ENCODE measurements at places on chromosomes 3 and 15. TPM values are rescaled to one million over a fixed set of nuclear protein-coding genes. Genes with fewer than 3 reads are reported as not detected.

Gene SPATA12
- total RNA-seq: not detected

Gene ATRIP
- total RNA-seq: 13.8 TPM

Gene GOLGA6L24
- not detected for total RNA-seq

Gene THAP10
- total RNA-seq: 2.7 TPM

Gene TOP2B
- 88.1 TPM for total RNA-seq

Gene AMOTL2
- total RNA-seq: 60.6 TPM

Gene ARGFX
- not detected for total RNA-seq

GRCh38 chr15:77104155-77104554 lies 33.2 kb upstream of the TSPAN3 start:
- H3K27ac ChIP-seq: no peak overlapping the region
- H3K36me3 ChIP-seq: no peaks in the 10 kb centered on the region
- H3K4me3 ChIP-seq: no peak overlapping the region
- H3K4me1 ChIP-seq: peaks cover 24% of the 10 kb centered on the region

DNA sequence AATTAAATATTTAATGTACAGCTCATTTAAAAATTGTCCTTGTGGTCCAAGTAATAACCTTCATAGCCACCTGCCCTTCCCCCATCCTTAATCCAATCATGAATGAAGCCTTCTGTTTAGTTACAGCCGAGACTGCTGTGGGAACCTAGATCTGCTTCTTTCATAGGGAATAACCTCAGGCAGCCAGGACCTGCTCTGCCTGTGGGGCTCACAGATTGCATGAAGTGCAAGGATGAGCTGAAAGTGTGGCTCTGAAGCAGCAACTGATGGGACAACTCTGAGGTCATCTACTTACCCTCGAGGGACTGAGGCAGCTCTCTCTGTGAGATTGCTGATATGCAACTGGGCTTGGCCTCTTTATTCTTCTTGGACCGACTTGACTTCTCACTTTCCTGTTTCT lies 169.8 kb downstream of the POTEB3 start:
- no peak overlapping the region for H3K27ac ChIP-seq
- no peaks in the 10 kb centered on the region for H3K27me3 ChIP-seq
- H3K36me3 ChIP-seq: no peaks in the 10 kb centered on the region
- no peak overlapping the region for H3K4me3 ChIP-seq

GRCh38 chr3:177137774-177138705 lies 59.2 kb downstream of the TBL1XR1 start:
- H3K27ac ChIP-seq: no peak overlapping the region
- no peaks in the 10 kb centered on the region for H3K27me3 ChIP-seq
- no peak overlapping the region for H3K4me3 ChIP-seq
- no peaks in the 10 kb centered on the region for H3K36me3 ChIP-seq

- no peaks in the 10 kb centered on the region for H3K4me1 ChIP-seq
- no peak for DNase-seq
- no peak overlapping the region for H3K4me3 ChIP-seq
- no peaks in the 10 kb centered on the region for H3K36me3 ChIP-seq
Measured at GRCh38 chr3:41304593-41304992, 105.3 kb downstream of the CTNNB1 start.

DNA sequence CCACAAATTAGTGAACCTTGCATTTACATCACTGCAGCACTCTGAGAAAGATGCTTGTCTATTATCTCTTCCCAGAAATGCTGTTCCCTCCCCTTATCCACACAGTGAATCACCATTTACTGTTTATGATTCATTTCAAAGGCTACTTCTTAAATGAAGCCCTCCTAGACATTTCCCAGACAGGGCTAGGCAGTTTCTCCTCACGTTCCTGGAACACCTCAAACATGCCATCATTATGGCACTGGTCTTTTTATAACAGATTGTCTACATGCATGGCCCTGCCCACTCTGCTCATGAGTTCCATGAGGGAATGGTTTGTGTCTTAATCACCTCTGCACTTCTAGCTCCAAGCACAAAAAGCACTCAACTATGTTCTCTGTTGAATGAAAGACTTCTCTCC lies 32.2 kb upstream of the TM2D3 start:
- H3K27me3 ChIP-seq: no peaks in the 10 kb centered on the region
- no peak overlapping the region for H3K27ac ChIP-seq
- H3K4me1 ChIP-seq: no peaks in the 10 kb centered on the region
- DNase-seq: no peak
- H3K4me3 ChIP-seq: no peak overlapping the region

- no peaks in the 10 kb centered on the region for H3K36me3 ChIP-seq
- peaks cover 38% of the 10 kb centered on the region for H3K4me1 ChIP-seq
Measured at GRCh38 chr15:62440362-62441105, 275.4 kb upstream of the C2CD4B start.

GRCh38 chr15:70087708-70088352 lies 9.9 kb downstream of the TLE3 start:
- no peak overlapping the region for H3K4me3 ChIP-seq
- H3K27me3 ChIP-seq: no peaks in the 10 kb centered on the region
- H3K4me1 ChIP-seq: peaks cover 56% of the 10 kb centered on the region

DNA sequence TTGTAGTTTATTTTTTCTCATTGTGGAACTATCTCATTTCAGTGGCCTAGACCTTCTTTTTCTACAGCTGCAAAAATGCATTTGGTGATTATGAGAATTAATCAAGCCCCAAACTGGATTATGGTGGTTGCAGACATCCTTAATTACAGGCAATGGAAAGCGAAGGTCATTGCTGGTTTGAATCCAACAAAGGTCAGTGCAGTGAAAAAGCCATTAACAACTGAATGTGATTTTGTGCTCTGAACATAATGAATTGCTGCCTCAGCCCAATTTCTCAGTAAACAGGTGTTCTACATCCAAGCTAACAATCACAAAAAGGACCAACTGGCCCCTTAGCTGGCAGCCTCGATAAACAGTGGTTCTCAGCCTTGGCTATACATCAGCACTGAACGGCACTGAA lies 260.1 kb upstream of the DPPA4 start:
- H3K4me3 ChIP-seq: no peak overlapping the region
- no peaks in the 10 kb centered on the region for H3K27me3 ChIP-seq
- no peaks in the 10 kb centered on the region for H3K36me3 ChIP-seq

GRCh38 chr3:50304601-50305000 lies 1.2 kb upstream of the HYAL1 start:
- no peak for DNase-seq
- no peak overlapping the region for H3K27ac ChIP-seq
- no peaks in the 10 kb centered on the region for H3K36me3 ChIP-seq
- H3K4me1 ChIP-seq: peaks cover 40% of the 10 kb centered on the region

DNA sequence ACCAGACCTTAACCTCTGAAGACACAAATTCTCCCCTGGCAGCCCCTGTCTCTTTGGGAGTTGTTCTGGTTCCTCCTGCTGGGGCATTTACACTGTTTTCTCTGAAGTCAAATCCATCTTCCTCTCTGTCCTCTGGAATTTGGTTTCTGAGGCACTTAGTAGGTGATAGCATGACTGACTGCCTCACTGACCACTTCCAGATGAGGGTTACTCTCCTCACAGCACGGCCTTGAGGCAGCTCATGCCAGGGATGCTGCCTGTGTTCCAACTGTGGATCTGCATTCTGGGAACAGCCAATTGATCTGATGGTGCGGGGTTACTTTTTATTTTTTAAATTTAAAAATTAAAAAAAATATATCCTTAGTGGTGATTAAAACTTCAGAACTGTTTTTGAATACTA lies 140.9 kb upstream of the ROPN1 start:
- H3K27ac ChIP-seq: no peak overlapping the region
- H3K4me3 ChIP-seq: no peak overlapping the region
- DNase-seq: no peak
- no peaks in the 10 kb centered on the region for H3K4me1 ChIP-seq
- no peaks in the 10 kb centered on the region for H3K27me3 ChIP-seq

- no peak overlapping the region for H3K4me3 ChIP-seq
- peaks cover 70% of the 10 kb centered on the region for H3K4me1 ChIP-seq
- H3K27ac ChIP-seq: no peak overlapping the region
- H3K27me3 ChIP-seq: no peaks in the 10 kb centered on the region
- H3K36me3 ChIP-seq: no peaks in the 10 kb centered on the region
Measured at GRCh38 chr3:125143982-125144652, 68.4 kb downstream of the SLC12A8 start.

- no peaks in the 10 kb centered on the region for H3K27me3 ChIP-seq
- no peak overlapping the region for H3K27ac ChIP-seq
- DNase-seq: no peak
- peaks cover 26% of the 10 kb centered on the region for H3K36me3 ChIP-seq
- no peak overlapping the region for H3K4me3 ChIP-seq
Measured at GRCh38 chr3:16319307-16319706, 54.3 kb downstream of the OXNAD1 start.

- no peak for DNase-seq
- no peaks in the 10 kb centered on the region for H3K27me3 ChIP-seq
- no peak overlapping the region for H3K27ac ChIP-seq
Measured at GRCh38 chr15:91200101-91200754, 100.2 kb downstream of the SV2B start.

GRCh38 chr15:20349774-20350498 lies 191.7 kb downstream of the GOLGA6L6 start:
- no peak overlapping the region for H3K27ac ChIP-seq
- H3K4me3 ChIP-seq: no peak overlapping the region
- no peaks in the 10 kb centered on the region for H3K36me3 ChIP-seq
- peak; percentile 98 for DNase-seq
- no peaks in the 10 kb centered on the region for H3K4me1 ChIP-seq
- no peaks in the 10 kb centered on the region for H3K27me3 ChIP-seq

DNA sequence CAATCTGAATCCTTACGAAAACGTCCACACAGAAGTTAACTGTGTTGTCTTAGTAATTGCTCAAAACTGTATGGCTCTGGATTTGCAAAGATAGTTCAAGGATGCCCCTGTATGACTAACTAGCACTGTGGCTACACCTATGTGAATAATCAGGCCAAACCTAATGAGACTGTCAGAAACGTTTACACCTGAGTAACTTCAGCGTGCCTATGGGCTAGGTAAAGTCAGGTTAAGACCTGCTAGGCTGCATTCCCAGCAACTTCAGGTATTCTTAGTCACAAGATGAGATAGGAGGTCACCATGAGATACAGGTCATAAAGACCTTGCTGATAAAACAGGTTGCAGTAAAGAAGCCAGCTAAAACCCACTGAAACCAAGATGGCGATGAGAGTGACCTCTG lies 87.8 kb upstream of the PLXND1 start:
- H3K36me3 ChIP-seq: no peaks in the 10 kb centered on the region
- H3K27ac ChIP-seq: no peak overlapping the region
- no peak for DNase-seq
- no peak overlapping the region for H3K4me3 ChIP-seq
- no peaks in the 10 kb centered on the region for H3K27me3 ChIP-seq

DNA sequence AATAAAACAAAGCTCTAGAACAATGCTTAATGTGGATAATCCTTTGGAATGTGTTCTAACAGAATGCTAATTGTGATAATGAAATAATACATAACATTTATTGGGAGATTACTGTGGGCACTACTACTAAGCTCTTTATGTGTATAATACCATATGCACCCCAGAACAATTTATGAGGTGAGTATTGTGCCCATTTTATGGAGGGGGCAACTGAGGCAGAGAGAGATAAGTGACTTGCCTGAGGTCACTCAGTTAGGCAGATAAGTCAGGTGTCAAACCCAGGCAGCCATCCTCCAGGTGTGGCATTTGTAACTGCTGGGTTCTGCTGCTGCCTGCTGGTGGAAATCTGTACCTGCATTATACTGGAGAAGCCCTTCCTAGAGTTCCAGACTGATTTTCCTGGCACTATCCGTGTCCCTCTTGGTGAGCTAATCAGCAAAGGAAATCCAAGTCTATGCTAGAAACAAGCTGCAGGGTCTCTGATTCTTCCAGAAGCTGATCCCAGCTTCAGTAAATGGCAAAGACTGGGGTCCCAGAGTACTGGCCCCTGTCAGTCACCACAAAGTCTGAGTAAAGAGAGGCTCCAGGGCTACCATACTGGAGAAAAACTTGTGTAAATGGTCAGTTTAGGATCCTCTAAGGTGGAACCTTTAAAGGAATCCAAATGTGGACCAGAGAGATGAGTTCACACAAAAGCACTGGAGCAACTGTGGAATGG lies 22.6 kb upstream of the RBP1 start:
- no peak for DNase-seq
- no peaks in the 10 kb centered on the region for H3K4me1 ChIP-seq
- H3K27ac ChIP-seq: no peak overlapping the region
- no peaks in the 10 kb centered on the region for H3K36me3 ChIP-seq
